ENCODE measurements at places on chromosomes 4 and X.

DNA sequence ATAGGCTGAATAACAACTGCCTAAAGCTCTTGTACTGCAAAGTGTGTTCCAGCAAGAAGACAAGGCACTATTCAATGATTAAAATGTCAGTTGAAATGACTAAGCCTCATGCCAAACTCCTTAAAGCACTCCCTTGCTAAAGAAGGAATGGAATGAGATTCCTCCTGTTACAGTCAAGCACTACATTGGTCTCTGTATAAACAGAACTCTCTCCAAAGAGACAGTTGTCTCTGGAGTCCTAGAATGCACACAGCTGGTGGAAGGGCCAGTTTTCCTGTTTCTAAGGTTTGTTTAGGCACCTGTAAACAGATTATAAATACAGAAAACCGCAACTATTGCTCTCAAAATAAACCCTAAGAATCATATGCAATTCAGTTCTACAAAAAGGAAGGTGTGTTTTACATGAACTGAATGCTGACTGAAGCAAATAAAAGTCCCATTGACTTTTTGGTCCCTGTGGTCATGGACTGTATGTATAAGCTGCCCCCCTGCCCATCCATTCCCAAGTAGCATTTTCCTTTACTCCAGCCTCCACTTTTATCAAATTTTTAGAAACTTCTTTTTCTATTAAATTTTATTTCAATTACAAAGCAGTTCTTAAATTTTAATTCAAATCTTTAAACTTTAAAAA lies 47.0 kb downstream of the FAT1 start:
- DNase-seq, result no peak

- DNase-seq, result no peak
Observed at GRCh38 chrX:8897259-8897658, 96.1 kb upstream of the FAM9A start.

DNA sequence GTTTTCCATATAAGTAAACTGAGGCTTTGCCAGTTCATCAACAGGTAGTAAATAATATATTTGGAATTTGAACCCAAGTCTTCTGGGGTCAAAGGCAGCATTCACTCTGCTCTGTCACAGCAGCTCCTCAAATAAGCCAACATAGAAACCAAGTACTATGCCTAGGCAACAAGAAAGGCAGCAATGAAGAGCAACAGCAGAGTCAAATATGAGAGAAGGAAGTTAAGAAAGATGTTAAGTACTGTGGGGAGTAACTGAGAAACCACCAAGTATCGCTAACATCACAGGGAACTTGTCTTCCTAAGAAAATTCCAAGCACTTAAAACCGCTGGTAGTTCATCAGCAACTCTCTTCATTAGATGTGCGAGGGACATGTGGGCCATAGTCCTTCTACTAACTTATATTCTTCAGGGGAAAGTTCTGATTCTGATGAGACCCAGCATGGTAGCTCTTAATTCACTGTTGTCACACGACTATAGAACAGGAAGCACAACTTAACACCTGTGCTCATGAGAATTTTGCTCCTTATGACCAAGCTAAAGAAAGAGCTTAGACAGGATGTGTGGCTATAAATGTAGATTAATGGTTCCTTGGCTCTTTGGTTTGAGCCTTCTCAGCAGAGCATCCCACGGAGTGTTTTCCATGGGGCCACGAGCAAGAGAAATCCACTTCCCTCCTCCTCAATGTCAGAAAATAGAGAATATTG lies 107.8 kb downstream of the AR start:
- DNase-seq, result no peak

- no peak for DNase-seq
Observed at GRCh38 chr4:108149588-108150380, 18.9 kb downstream of the LEF1 start.

DNA sequence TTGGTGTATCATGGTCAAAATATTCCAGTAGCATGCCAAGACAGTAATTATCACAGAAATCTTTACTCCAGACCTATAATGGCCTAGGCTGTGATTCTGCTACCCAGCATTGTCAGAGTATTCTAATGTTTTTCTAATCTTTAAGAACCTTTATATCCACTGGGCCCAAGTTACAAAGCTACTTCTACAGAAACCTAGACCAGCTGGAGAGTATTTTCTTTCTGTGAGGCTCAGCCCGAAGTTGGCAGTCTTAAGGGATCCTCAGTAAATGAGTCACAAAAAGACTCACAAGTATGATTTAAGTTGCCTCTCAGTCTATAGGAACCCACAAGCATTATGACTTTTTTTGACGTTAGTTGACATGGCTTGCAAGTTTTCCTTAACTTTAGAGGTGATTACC lies 638.5 kb upstream of the FAM241A start:
- no peak for DNase-seq

- no peak for DNase-seq
Observed at GRCh38 chr4:82851318-82851717, 39.6 kb downstream of the SEC31A start.

DNA sequence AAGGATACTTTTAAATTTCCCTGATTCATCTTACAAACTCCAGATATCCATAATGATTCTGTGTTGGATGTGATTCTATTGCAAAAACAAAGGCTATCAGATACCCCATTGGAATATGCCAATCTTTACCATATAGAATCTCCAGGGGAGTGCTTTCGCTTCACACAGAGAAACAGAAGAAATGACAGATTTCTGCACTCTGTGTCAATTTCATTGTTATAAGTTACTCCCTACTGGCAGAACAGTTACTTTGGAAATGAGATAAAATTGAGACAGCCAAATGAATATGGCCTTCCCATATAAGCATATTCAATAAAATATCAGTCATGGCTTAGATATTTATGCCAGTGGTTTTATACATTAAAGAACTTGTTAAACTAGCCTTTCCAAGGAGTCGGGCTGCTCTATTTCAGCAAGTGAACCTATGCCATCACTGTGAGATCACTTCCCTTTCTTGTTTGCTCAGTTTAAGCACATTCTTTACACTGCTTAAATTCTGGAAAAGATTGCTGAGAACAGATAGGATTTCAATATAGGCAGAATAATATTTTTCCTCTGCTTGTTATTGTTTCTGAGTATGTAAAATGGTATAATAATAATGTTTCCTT lies 127.5 kb upstream of the ANXA10 start:
- no peak for DNase-seq

DNA sequence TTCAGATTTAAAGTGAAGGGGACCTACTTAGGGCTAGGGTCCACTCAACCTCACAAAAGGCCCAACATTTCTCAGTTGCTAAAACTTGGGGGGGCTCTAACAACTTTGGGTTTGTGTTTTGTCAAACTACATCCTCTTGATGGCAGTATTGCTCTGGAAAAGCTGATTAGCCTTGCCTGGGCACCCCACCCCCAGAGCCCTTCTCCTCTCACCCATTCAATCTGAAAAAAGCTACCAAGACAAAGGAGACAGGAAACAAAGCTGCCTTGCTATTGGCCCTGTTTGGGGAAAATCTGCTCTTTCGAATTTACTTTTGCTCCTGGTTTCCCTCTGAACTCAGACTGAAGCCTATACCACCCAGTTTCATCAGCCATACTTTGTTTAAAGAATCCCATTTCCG lies 195.2 kb upstream of the STK26 start:
- DNase-seq, result peak; percentile 90

DNA sequence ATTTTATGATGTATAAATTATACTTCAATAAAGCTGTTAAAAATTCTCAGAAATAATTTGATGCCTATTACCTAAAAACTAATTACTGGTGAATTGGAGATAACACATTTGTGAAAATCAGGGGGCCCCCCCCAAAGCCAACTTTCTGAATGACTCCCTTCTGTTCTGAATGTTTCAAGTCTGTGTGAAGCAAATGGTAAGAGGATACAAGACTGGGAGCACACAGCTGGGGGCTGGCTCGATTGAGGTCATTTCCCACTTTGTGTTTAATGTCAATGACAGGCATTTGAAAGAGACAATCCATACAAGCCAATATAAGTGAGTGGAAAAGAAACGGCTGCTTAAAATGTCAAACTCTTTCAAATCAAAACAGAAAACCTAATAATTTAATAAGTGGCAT lies 155.8 kb downstream of the SH2D1A start:
- no peak for DNase-seq

- DNase-seq, result peak; percentile 10
Observed at GRCh38 chrX:52923781-52924241, 26.7 kb downstream of the FAM156B start.

DNA sequence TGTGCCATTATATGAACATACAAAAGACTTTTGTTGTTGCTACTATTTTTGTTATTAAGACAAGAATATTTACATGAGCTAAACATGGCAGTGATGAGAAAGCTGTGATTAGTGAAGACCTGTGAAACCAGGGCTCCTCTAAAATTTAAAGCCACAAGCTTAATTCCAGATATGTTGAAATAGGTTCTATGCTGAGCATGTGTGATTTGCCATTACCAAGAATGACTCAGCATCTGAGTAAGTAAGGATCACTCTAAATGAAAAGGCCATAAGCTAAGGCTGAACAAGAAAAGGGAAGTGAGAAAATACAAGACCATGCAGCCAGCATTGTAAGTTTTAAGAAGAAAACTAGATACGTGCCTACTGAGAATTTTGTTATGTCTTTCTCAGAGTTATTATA lies 75.9 kb upstream of the CAMK2D start:
- DNase-seq, result peak; percentile 72

GRCh38 chrX:68589372-68589753 lies 58.1 kb upstream of the STARD8 start:
- no peak for DNase-seq

GRCh38 chrX:69506617-69507499 lies 2.7 kb downstream of the NALF2 start:
- no peak for DNase-seq

DNA sequence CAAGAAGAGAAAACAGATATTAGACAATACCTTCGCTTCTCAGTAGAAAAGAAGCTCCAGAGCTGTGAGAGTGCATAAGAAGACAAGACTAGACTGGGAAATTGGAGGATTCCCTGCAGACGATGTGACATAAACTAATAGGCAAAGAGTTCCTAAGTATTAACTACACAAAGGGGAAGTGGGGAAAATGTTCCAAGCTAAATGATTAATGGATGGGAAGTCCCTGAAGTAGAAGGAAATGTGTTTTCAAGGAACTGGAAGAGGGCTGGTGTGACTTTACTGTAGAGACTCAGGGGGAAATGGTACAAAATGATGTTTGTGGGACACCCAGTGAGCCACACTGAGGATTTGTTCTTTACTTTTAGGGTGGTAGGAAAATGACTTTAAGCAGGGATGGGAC lies 69.7 kb upstream of the DCLK2 start:
- no peak for DNase-seq

GRCh38 chrX:37677243-37677642 lies 8.3 kb upstream of the XK start:
- DNase-seq, result no peak

DNA sequence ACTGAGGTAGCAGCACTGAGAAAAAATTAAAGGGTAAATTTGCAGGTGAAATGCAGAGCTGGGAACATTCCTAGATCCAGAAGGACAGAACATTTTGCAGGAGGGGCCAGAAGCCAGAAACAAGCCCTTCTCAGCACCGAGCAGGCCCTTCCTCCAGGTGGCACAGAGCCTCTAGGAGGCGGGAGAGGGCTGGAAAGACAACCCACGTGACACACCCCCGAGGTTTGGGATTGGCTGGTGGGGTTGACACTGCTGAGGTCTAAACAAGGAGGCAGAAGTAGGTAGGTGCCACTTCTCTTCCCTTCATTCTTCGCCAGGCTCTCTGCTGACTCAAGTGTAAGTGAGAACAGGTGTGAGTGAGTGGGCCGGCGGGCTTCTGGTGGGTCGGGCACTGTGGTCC lies at the start of gene PAGE4:
Gene PAGE4, plus strand, starts transcription at position 288 of the 400 bp plus-strand sequence. CDS start 1,126 bp downstream, outside the sequence.
- DNase-seq, result peak; percentile 1

DNA sequence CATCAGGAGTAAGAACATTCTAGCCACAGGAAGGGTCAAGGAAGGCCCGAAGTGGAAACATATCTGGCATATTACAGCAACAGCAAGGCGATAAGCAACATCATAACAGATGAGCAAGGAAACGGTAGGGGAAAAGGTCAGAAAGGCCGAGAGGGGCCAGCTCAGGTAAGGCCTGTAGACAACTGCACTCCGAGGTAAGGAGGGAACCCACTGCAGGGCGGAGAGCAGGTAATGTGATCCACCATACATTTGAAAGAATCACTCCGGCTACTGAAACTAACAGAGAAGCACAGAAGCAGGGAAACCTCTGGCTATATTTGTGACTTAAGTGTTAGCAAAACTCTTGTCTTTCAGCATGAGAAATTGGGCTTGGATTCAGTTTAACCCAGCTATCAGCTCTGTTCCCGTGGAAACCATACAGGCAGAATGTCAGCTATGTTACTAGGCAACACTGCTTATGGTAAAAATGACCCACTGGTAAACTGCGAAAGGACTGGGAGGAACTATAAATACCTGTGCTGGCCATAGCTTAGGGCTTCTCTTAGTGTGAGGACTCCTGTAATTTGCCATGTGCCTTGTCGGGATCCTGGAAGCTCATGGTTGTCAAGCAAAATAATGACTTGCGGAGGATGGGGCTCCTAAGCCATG lies 31.0 kb downstream of the FRYL start:
- DNase-seq, result peak; percentile 23

GRCh38 chr4:149238097-149238496 lies 577.5 kb downstream of the IQCM start:
- DNase-seq, result no peak

- peak; percentile 39 for DNase-seq
Observed at GRCh38 chr4:105624530-105624929, 72.1 kb downstream of the ARHGEF38 start.

DNA sequence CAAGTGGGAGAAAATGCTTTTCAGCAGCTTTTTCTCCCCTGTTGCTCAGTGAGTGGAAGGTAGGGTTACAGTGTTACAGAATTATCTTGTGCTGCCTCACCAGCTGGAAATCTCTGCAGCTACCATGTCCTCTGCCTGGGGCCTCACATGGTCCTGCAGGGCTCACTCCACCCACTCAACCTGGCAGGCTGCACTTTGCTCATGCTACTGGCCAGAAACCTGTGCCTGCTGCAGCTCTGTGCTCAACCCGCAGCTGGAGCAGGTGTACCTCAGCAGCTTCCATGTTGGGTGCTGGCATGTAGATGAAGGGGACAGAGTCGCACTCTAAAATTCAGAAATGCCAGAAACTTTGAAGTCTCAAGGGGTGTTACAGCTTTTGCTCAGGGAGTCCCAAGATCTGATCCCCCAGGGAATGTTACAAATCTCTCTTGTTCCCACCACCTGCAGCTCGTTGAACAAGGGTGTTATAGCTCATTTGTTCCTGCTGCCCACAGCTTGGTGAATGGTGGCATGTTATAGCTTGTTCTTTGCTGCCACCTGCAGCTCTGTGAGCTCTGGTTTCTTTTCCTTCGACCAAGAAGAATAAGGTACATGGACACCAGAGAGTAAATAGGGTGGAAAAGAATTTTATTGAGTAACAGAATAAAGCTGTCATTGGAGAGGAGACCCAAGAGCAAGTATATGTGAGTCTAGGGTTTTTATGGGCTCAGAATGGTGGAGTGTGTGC lies 845.8 kb downstream of the TECRL start:
- DNase-seq, result no peak

- DNase-seq, result peak; percentile 82
Observed at GRCh38 chrX:103464774-103465117, 54.5 kb downstream of the RAB40A start.

DNA sequence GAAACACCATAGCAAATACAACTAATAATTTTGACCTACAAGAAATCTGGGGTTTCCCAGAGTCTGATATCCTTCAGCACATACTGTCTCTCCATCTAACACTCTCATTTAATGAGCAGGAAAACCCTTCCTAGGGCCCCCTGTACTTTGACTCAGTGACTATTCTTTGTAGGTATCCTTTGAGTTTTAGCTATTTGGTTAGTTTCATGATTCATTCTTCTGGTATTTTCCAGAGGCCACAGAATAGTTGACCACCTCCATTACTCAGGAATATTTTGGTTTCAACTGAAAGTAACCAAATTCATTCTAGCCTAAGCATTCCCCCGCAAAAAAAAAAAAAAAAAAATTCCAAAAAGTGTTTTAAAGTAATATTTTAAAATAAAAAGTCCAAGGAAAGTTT lies 140.0 kb downstream of the IDS start:
- DNase-seq, result no peak

GRCh38 chrX:55011294-55011693 lies 11.1 kb downstream of the APEX2 start:
- peak; percentile 42 for DNase-seq

All from hematopoietic multipotent progenitor cell treated with erythropoietin and hydrocortisone succinate and interleukin-3 and kit ligand, for 6 days (in vitro differentiated cells).